ENCODE measurements at places on chromosomes 3 and 15. TPM values are rescaled to one million over a fixed set of nuclear protein-coding genes. Genes with fewer than 3 reads are reported as not detected.

Gene STARD5
- 1.4 TPM for total RNA-seq

Gene MESD
- 49.9 TPM for total RNA-seq

Gene SEMA3B
- total RNA-seq: 25.7 TPM

DNA sequence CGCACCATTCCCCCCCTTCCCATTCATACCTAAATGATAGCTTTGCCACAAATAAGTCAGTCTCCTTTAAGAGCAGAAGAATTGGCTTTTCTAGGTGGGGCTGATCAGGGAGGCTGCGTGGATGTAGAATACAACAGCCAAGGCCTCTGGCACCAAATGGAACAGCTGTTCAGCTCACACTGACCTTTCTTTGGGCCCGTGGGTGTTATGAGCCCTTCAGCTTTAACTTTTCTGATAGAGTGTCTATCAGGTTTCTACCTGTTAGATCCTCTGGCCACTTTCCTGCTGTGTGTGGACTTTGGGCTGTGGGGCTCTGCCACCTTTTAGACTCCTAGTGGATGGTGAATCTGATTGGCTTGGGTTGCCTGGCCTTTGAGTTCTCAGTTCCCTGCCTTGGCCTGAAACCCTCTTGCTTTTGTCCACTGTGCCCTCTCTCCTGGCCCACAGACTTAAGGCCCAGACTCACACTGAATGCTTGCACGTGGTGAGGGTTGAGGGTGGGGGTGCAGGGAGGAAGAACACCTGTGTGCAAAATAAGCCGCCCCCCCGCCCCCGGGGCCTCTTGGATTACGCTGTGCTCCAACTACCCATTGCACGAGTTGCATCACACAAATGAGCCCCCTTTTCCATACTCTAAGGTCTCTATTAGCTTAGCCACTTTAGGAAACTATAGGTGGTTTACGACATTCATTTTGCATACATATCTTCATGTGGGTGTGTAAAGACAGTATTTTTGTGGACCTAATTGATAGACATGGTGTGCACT is 1.3 kb upstream of the RFX7 start:
- H3K4me3 ChIP-seq: peak overlapping the region; percentile 87
- peak overlapping the region; percentile 78 for H3K27ac ChIP-seq
- peak; percentile 20 for DNase-seq
- no peaks in the 10 kb centered on the region for H3K27me3 ChIP-seq

- H3K36me3 ChIP-seq: peaks cover 14% of the 10 kb centered on the region
- no peak for DNase-seq
- H3K4me1 ChIP-seq: no peaks in the 10 kb centered on the region
- H3K4me3 ChIP-seq: no peak overlapping the region
Observed at GRCh38 chr3:128701342-128702212, 24.4 kb upstream of the RAB7A start.

GRCh38 chr3:175518459-175518858 is 659.3 kb downstream of the NAALADL2 start:
- H3K4me1 ChIP-seq: peaks cover 4% of the 10 kb centered on the region
- no peak overlapping the region for H3K27ac ChIP-seq
- no peak overlapping the region for H3K4me3 ChIP-seq
- H3K36me3 ChIP-seq: no peaks in the 10 kb centered on the region
- no peak for DNase-seq

DNA sequence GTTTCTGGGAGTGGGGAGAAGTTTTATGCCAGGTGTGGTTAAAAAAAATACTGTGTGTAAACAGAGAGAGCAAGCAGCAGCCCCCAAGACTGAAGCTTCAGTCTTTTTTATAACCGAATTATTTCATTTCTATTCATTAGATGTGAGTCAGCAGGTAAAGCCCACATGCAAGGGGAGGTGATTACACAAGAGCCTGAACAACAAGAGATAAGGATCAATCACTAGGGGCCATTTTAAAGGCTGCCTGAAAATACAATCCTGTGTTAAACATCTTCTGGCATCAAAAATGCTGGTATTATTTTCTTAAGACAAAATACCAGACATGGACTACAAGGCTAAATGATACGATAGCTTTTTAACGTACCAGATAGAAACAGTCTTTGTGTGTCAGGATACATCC is 217.3 kb downstream of the SUCLG2 start:
- H3K36me3 ChIP-seq: no peaks in the 10 kb centered on the region
- H3K4me1 ChIP-seq: no peaks in the 10 kb centered on the region
- no peaks in the 10 kb centered on the region for H3K27me3 ChIP-seq
- no peak overlapping the region for H3K27ac ChIP-seq

DNA sequence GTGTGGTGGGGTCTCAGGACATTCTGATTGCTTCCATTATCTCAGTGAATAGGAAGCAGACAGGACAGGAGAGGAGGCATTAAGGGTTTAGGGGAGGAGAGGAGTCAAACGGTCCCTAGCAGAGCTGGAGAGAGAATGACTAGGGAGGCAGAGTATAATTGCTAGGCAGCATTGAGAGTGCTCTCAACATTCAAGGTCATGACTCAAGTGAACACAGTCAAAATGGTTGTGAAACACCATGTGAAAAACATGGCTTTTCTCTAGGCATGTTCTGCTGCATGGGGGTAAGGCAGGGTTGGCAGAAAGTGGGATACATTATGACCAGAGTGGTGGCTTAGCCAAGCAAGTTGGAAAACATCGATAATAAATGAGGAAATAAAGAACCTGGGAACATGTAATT is 19.5 kb upstream of the HRH1 start:
- DNase-seq: no peak
- H3K36me3 ChIP-seq: peaks cover 11% of the 10 kb centered on the region
- no peaks in the 10 kb centered on the region for H3K27me3 ChIP-seq
- H3K27ac ChIP-seq: no peak overlapping the region
- no peak overlapping the region for H3K4me3 ChIP-seq
- peaks cover 15% of the 10 kb centered on the region for H3K4me1 ChIP-seq

All from Calu3 (cell line).